ENCODE measurements at places on chromosomes 2 and 18.

DNA sequence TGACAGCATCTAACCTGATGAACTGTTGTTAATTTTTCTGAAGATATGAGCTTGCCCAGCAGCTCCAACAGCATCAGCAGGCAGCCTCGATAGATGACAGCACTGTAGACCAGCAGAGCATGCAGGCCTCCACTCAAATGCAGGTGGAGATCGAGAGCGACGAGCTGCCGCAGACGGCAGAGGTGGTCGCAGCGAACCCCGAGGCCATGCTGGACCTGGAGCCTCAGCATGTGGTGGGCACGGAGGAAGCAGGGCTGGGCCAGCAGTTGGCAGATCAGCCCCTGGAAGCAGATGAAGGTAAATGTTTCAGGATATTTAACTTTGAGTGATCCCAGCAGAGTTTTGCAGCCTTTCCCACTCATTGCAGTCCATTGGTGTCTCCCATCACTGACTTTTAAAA is 85.9 kb downstream of the ZNF236 start:
- DNase-seq = no peak

- DNase-seq = no peak
These were observed 5.3 kb downstream of the SPC25 start for GRCh38 chr2:168884975-168885374.

DNA sequence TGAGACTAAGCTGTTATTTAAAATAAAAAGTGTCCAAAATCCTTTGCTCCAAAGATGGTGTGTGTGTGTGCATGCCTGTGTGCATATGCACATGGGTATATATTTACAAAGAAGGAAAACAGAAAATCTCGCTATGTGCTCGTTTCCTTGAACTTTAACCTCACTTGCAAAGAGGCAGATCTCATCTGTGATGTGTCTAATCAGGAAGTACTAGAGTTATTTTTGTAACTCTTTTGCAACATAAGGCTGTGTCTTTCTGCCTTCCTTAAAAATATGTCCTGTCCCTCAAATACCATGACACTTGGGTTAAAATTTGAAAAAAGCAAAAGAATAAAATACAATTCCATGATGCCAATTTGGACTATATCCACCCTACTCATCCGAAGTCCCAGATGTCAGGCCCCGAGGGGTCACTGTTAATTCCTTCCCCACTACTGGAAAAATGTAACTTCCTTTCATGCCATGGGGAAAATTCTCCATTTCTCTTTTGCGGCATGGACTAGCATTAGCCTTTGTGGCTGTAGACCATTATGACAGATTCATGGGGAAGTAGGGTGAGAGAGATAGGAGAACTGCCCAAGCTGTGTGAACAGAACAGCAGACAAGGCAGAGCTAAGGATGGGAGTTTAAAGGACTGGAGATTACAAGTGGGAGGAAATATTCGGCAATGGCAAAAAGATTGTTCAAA is 191.3 kb downstream of the MYO1B start:
- no peak for DNase-seq

- no peak for DNase-seq
These were observed 691.8 kb upstream of the CHAC2 start for GRCh38 chr2:53075760-53076159.

DNA sequence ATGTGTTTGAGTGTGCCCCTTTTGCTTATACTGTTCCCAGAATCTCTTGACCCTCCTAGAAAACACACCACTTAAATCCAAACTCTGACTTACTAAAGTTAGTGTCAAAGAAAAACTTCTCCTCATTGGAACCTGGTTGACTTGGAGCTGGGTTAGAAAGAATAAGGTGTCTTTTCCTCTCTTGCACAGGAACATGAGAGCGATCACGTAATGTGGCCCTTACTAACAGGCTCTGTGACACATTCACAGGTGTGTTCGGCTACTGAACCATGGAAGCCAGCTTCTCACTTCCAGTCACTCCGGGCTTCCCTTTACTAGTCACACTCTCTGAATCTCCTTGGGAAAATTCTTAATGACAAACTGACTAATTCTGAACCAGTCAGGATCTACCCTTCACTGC is 5.4 kb upstream of the POU3F3 start:
- no peak for DNase-seq

GRCh38 chr2:140873915-140874531 is 1256.8 kb downstream of the LRP1B start:
- no peak for DNase-seq

DNA sequence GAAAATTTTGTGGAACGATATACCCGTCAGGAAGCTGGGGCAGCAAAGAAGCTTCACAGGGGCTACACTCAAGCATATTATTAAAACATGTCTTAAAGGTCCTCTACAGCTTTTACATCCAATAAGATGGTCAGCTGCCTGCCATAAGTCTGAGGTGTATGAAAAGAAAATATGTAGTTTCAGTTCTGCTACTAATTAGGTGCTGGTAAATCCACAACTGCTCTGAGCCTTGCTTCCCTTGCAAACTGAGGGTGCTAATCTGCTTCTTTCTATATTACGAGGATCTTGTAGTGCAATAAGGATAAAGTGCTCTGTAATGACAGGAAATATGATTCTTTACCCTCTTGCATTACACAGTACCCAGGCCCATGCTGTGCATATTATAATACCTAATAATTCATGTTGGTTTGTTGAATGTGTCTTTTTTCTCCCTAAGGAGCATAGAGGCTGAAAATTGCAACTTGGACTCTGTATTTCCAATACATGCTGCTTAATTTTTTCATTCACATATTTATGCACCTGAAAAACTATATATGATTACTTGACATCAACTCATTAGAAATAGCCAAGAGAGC is 14.5 kb upstream of the SLC8A1 start:
- no peak for DNase-seq

- DNase-seq = no peak
These were observed 1624.9 kb upstream of the CELF4 start for GRCh38 chr18:39190508-39190907.

DNA sequence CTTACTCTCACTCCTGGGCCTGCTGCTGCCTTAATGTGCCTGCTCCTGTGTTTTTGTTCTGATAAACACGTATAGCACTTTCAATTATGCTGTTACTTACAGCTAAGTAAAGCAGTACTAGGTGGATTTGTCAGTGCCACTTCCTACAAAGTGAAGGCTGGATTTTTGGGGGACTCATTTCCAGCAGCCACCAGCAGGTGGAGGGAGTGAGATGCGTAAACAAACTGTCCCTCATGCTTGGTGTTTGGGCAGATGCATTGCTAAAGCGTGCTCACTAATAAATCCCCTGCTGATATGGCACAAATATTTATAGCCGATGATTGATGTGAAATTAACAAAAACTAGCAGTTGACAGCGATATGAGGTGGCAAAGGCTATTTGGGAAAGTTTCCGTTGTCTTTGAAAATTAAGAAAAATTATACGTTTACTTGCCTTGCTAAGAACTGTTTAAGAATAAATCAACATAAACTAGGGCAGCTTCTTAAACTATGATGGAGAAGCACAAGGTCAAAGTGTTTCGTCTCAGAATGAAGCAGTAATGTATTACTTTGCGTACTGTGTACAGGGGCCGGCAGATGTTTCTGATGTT is 101.7 kb downstream of the AGAP1 start:
- DNase-seq = peak; percentile 76

GRCh38 chr18:13120983-13121441 is 97.5 kb upstream of the LDLRAD4 start:
- no peak for DNase-seq

DNA sequence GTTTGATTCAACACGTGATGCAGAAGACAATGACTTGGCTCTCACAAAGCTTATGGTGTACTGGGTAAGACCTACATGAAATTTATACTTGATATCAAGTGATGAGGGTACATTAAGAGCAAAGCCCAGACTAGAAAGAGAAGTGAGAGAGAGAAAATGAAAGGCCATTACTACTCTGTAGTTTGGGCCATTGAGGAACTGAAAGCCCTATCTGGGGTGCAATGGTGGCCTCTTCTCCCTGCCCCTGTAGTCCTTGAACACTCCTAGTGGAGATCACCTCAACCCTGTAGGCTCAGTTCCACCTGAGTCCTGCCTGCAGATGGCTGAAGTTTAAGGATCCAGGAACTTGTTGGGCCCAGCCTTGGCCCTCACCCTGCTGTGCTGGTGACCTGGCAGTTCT is 569.8 kb upstream of the MEX3C start:
- DNase-seq = no peak

DNA sequence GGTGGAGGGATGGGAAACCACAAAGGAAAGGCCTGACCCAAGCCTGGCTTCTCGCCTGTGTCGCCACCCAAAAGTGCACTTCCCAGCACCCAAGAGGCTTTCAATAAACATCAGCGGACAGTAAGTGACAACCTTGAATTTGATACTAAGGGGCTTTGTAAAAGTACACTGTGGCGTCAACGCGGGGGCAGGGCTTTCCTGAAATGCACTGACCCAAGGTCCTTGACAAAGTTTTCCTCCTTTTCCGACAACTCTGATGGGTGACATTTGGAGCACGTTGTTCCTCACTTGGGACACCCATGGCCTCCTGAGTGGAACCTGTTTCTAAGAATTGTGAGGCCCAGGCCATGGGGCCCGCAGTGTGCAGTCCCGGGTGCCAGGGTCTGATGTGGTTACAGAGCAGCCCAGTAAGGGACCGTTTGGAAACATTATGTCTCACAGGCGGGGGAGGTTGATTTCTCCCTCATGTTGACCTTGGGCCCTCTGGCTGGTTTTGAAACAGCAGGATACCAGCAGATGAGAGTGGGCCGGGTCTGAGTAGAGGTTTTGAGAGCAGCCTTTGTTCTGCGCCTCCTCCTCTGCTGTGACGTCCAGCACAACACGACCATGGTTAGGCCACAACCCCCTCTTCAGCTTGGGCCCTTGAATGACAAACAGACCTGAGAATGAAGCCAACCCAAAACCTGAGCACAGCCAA is 2.8 kb upstream of the ZBTB14 start:
- DNase-seq = no peak

- no peak for DNase-seq
These were observed 36.1 kb upstream of the B3GNT7 start for GRCh38 chr2:231359441-231359840.

DNA sequence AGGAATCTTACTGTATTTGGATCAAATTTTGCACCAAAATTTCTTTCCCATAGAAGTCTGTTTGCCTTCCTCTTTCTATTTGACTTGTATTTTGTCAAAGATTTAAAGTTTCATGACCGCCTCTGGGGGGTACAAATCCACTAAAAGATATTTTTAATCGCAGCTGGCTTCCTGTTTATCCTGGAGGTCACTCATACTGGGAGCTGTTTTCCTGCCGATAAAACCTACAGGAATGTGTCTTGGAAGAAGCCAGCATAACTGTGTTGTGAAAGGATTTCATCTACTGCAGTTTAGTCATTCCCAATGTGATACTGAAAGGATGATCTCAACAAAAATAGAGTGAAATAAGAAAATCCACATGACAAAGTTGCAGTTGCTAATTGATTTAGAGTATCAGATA is 184.0 kb downstream of the RIT2 start:
- no peak for DNase-seq

- no peak for DNase-seq
These were observed 30.5 kb upstream of the RMDN2 start for GRCh38 chr2:37894601-37895000.

DNA sequence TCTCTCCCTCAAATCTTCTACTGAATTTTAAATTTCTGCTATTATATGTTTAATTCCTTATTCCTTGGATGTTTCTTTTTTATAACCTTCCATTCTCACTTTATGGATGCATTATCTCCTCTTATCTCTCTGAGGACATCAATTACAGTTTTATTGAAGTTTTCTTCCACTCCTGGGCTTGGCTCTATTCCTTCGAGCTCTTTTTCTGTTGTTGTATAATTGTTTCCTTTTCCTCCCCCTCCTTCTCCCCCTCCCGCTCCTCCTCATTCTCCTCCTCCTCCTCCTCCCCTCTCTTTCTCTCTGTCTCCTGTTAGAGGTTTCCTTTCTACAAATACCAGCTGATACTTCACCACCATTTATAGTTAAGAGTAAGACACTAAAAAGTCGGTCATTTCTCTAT is 209.8 kb downstream of the ZBTB7C start:
- DNase-seq = no peak

DNA sequence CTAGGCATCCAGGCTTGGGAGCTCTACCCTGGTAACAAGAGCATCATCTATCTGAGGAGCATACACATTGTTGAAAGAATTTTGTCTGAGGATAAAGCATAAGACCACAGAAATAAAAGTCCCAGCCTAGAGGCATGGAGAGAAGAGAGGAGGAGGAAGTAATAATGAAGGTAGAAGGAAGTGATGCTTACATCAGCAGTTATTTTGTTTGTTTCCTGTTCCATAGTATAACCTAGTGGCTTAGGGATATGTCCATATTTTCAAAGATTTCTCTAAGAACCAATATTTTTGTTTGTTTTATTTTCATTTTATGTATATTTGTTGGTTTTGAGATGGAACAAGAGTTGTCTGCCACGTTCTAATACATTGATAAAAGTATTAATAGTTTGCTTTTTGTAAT is 407.4 kb upstream of the SETBP1 start:
- DNase-seq = no peak

- peak; percentile 27 for DNase-seq
These were observed 1.2 kb downstream of the SLC35F5 start for GRCh38 chr2:113755035-113755834.

GRCh38 chr2:145764631-145765030 is 1244.7 kb upstream of the ZEB2 start:
- no peak for DNase-seq

DNA sequence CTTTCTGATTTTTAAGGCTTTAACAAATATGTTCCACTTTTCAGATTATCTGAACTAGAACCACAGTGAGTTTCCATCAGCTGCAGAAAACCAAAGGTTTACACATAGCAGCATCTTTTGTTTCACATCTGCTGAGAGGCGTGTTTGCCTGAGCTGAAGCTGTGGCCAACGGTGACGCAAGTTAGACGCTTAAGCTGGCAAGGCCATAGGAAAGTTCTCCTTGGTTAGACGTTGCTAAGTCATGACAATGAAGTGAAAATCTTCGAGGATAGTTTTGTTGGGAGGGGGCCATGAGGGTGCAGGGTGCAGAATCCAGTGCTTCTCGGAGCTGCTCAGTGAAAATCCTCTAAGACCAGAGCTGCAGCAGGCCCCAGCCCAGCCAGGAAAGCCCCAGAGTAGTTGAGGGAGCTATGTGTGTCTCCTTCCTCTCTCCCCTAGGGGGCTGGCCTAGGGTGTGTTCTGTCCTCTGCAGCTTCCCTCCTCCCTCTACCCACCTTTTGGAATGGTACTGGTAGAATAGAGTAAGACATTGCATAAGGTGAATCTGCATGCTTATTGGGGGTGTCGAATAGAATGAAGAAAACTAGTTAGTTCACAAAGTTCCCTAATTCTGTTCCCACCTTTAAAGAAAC is 105.4 kb downstream of the FHOD3 start:
- DNase-seq = peak; percentile 89

- no peak for DNase-seq
These were observed 591.3 kb downstream of the ZEB2 start for GRCh38 chr2:143928613-143929012.

- no peak for DNase-seq
These were observed 60.5 kb upstream of the ST3GAL5 start for GRCh38 chr2:85949280-85949679.

DNA sequence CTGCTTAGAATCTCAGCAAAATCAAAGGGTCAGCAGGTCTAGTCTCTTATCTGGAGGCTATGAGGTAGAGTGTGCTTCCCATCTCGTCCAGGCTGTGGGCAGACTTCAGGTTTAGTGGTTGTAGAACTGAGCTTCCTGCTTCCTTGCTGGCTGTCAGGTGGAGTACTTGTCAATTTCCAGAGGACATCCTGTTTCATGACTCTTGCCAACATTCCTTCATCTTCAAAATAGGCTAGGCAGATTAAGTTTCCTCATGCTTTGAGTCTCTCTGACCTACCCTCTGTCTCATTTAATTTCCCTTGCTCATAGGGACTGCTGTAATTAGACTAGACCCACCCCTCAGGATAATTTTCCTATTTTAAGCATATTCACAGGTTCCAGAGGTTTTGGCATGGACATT is 562.6 kb downstream of the SPAG16 start:
- no peak for DNase-seq
